ENCODE measurements at places on chromosomes 6 and 20.

DNA sequence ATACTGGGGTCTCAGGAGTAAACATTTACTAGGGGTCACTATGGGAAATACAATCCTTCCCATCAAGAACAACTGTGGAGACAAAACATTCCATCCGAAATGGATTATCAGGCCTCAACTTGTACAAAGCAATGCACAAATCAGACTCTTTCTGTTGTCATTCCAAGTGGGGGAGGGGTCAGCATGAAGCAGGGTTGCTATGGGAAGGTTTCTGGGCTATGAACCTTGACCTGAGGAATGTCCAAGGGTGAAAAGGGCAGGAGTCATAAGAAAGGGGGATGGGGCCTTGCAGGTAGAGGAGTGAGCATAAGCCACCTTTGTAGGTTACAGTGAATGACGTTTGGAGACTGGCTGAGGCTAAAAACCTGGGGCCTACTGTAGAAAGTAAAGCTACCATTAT lies 3.1 kb downstream of the METTL24 start:
- no peak for DNase-seq

GRCh38 chr6:11971154-11971553 lies 41.0 kb upstream of the HIVEP1 start:
- peak; percentile 96 for DNase-seq

GRCh38 chr20:57123504-57123903 lies 142.9 kb downstream of the BMP7 start:
- no peak for DNase-seq

DNA sequence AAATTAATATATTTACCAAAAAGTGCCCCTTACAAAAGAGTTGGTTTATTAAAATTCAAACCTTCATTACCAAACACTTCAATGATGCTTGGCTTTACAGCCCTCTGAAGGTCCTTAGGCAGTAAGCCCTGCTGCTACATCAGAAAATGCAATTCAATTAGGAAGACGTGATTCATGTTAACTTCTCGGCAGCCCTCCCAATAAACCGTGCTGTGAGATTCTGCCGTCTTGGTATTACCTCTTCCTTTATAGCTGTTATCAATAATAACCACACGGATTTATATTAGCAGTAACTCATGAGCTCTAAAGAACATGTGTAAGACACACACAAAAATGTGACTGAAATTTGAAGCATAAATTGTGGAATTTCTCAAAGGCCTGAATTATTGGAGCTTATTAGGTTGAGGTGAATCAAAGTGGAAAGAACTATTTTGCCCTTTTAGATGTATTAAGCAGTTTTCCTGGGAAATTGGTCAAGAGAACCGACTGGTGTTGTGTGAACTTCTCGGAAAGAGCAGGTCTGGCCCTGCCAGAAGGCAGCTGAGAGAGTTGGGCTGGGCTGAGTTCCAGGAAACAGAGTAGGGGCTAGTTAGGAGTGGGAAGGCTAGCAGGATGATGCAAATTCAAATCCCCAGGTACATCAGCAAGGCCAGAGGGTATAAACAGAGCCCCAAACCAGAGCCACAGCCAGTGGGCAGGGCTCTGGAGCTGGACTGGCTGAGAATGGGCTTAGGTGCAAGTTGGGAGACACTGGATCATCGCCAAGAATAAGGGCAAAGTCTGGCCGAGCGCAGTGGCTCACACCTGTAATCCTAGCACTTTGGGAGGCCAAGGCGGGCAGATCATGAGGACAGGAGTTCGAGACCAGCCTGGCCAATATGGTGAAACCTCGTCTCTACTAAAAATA lies 33.1 kb downstream of the FGD2 start:
- peak; percentile 84 for DNase-seq

- DNase-seq = no peak
Measured at GRCh38 chr20:59628171-59628570, 23.8 kb downstream of the PHACTR3 start.

GRCh38 chr6:154995254-154996015 lies at the start of gene TIAM2:
Gene TIAM2 (plus strand): TSS chr6:154995315. CDS start chr6:155129224, 133,909 bp downstream.
- DNase-seq = no peak

- DNase-seq = no peak
Measured at GRCh38 chr6:11783524-11784064, 5.0 kb upstream of the ADTRP start.

DNA sequence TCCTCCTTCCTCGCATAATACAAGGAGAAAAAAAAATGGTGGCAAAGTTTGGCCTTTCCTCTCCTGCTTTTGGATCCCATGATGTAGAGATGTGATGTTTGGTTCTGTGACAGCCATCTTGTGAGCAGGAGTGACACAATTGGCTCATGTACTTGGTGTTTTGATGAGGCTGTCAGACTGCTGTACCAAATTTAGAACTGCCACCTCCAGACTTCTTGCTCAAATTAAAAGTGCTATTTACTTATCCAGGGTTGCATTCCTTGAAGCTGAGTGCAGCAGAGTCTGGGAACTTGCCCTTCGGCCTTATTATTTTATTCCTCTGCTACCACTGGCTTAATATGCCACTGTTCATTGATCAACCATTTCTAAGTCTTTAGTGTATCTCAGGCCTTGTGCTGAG lies 21.9 kb downstream of the BCAS1 start:
- no peak for DNase-seq
